ENCODE measurements at places on chromosomes 12 and 14.

- peak; percentile 1 for DNase-seq
Observed at GRCh38 chr12:76586764-76587395, 27.3 kb upstream of the OSBPL8 start.

- no peak for DNase-seq
Observed at GRCh38 chr12:129558036-129558435, 345.8 kb downstream of the TMEM132D start.

DNA sequence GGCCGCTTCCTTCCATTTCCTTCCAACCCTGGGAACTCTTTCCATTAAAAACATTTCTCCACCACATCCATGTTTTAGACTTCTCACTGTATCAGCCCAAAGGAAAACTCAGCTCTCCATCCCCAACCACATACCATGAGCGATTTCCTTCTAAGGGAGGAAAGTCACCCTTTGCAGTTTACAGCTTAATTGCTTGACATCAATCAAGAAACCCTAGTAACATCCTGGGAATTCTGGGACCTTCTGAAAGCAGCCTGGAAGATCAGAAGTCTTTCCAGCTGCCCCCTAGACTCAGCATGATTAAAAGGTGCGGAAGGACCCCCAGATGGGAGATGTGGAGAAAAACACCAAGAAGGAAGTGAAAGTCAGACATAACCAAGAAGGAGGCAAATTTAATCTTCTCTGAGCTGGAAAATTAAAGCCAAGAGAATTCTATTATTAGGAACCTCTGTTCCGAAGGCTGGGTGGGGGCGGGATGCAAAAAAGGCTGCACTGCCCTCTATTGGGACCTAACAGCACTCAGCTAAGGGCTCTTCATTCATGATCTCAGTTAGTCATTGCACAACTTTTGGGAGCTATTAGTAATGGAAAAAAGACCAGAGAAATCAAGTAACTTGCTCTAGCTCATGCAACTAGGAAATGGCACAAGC is 73.3 kb upstream of the PLXNC1 start:
- DNase-seq = no peak

GRCh38 chr12:12821975-12822374 is 8.8 kb downstream of the DDX47 start:
- no peak for DNase-seq

DNA sequence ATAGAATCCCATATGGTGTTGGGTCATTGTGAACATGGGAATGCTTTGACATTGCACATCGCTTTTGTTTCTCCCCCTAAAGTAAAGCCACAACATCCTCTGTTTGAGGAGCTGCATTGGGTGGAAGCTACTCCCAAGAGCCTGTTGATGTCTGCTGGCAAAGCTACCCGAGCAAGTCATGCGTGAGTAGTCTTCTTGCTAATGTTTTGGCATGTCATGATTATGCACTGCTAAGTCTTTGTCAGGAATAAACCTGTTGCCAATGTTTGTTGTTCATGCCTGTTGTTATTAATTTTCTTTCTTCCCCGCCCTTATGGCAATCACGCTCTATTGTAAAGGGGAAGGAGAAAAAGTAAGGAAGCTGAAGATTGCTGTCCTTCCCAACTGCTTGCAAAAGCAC is 97.3 kb downstream of the EXOC5 start:
- DNase-seq = no peak

GRCh38 chr14:38044710-38045109 is 163.0 kb upstream of the SSTR1 start:
- DNase-seq = no peak

DNA sequence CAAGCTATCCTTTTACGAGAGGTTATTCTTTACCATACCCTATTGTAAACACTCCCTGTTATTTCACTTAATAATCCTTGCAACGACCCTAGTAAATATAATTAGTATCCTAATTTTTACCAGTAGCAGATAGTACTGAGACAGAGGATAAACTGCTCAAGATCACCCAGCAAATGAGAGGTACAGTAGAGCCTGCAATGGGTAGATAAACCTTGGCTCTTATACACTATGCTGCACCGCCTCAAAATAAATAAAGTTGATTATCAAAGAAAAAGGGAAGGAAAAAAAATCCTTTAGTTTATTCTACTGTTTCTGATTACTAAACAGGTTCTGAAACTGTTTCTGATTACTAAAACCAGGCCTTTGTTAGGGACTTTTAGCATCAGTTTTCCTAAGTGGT is 22.5 kb downstream of the YBX3 start:
- no peak for DNase-seq

GRCh38 chr12:64682572-64683277 is 72.4 kb downstream of the RASSF3 start:
- no peak for DNase-seq

GRCh38 chr12:89789862-89790261 is 81.2 kb upstream of the ATP2B1 start:
- DNase-seq = no peak

All from NK-92 treated with Interleukin-12 subunit alpha and Interleukin-12 subunit beta, amount 100 ng/mL, for 24 hours (cell line).